CD4-positive, alpha-beta T cell treated with Interleukin-17A for 1 hour (primary cell): ENCODE measurements at places on chromosomes 2 and 18.

- DNase-seq, result no peak
Measured at GRCh38 chr2:180677200-180677599, 303.2 kb upstream of the UBE2E3 start.

GRCh38 chr2:7270011-7270431, 352.8 kb downstream of the RNF144A start:
- no peak for DNase-seq

GRCh38 chr2:209772290-209772685, 656 bp downstream of the UNC80 start:
- no peak for DNase-seq

DNA sequence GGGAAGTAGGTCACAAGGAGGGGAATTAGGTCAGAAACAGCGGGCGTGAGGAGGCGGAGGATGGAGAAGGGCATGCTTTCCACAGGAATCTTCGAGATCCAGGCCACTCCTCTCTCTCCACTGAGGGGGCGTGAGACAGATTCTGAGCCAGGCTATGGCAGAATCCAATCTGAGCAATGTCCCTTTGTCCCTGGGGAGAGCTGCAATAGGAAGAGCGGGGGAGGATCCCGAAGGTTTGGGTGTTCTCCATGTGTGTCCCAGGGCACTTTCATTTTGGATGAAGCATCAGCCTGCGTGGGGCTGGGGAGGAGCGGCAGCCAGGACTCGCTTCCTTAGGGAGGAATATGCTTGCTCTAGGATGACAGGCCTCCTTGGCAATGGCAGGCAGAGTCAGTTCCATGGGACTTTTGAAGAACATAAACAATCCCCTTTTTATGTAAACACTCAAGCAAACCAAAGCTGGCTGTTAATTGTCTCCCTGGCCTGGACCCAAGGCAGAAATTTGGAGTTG, 84.0 kb downstream of the LIPG start:
- no peak for DNase-seq

DNA sequence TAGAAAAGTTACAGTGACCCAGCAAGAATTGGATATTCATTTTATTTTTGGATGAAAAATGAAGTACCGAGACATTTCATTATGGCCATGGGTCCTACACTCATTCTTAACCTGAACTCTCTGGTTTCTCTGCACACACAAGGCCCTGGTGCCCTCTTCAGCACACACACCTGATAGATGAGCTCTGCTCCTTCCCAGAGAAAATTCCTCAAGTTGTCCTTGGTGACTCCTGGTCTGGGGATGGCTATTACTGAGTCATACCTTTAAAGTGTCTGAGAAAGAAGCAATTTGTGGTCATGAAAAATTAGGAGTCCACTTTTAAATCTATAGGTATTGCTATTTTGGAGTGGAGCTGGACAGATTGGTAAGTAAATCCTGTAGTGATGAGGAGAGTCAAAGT, 311.5 kb downstream of the CDH2 start:
- no peak for DNase-seq

GRCh38 chr2:180661686-180662030, 318.7 kb upstream of the UBE2E3 start:
- no peak for DNase-seq

- no peak for DNase-seq
Measured at GRCh38 chr2:191087311-191087710, 63.5 kb downstream of the STAT4 start.

- no peak for DNase-seq
Measured at GRCh38 chr2:77395011-77395410, 127.2 kb downstream of the LRRTM4 start.

GRCh38 chr2:158889135-158889853, 79.1 kb upstream of the TANC1 start:
- no peak for DNase-seq

DNA sequence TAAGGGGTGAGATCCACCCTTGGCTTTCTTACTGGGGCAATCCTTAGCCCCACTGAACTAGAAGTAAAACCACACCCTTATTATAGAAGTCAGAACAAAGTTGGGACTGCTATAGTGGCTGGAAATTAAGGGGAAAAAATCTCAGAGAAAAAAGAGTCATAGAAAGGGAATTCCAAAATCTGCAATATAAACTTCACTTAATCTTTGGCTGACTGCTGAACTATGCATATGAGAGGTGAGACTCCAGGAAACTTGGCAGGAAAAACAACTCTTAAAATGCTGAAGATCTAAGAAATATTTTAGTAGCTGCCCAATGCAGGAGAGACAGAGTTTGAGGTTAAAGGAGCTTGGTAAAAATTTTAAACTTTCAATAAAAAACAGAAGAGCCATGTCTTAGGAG, 201.8 kb upstream of the FN1 start:
- no peak for DNase-seq

- DNase-seq, result no peak
Measured at GRCh38 chr18:13442451-13442850, 223.9 kb downstream of the LDLRAD4 start.

GRCh38 chr18:74856928-74857327, 259.3 kb downstream of the ZNF407 start:
- no peak for DNase-seq

- DNase-seq, result no peak
Measured at GRCh38 chr2:223642506-223642905, 40.3 kb upstream of the SCG2 start.

DNA sequence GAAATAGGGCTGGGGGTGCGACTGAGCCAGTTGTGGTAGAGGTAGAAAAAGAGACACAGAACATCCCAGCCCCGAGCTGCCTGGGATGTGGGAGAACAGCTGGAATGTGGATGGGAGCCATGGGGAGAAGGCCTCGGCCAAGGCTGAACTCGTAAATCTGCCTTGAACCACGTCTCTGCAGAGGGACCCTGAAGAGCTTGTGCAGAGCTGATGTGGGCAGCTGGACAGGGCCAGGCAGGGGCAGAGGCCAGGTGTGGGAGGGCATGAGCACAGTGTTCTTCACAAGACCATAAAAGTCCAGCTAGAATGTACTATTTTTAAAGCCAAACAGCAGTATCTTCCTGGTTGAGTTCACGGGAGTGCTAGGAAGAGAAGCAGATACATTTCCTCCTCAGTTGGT, 5.7 kb downstream of the TCF23 start:
- no peak for DNase-seq

DNA sequence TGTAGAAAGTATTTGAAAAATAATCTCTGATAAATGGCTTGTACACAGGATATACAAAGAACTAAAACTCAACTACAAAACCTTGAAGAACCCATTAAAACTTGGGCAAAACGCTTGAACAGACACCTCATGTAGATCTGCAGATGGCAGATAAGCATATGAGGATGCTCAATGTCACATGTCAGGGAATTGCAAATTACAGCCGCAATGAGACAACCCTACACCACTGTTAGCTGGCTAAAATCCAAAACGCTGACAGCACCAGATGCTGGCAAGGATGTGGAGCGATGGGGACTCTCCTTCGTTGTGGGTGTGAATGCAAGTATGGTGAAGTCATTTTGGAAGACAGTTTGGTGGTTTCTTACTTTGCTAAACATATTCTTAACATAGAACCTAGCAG, 53.7 kb downstream of the SNTG2 start:
- no peak for DNase-seq

- DNase-seq, result no peak
Measured at GRCh38 chr2:160984426-160985077, 175.7 kb upstream of the TANK start.

DNA sequence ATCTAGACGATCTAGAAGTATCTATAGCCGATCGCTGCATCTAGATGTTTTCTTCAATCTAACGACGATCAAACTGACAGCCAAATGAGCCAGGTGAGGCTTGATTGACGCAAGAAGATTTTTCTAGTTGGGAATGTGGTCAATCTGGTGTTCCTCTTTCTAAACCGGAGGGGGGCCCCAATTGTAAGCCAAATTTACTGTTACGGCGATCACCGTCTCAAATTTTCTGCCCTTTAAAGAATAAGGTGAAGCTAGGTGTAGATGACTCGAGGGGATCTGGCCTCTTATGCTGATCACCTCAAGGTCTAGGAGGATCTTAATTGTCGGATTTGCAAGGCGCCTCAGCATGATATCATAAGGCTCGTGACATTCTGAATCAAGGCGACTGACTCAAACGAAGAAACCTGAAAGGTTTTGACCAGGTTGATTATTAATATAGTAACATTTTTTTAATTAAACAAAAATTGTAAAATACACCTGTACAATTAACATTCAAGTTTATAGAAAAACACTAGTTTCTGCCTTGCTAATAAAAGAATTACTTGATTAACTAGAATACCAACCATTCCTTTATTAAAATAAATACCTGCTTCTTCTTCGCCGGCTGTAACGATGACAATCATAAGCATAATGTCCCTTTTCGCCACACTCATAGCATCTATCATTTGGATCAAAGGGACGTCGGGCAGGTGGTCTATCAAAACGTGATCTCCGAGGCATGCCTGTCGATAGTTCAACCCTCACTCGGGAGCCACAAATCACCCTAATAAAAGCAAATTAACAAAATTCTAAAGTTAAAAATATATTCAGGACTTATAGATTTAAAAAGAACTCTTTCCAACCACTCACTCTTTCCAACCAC, 2.0 kb downstream of the SRSF7 start:
- peak; percentile 39 for DNase-seq

- DNase-seq, result no peak
Measured at GRCh38 chr2:168602846-168603401, 146.9 kb downstream of the CERS6 start.

DNA sequence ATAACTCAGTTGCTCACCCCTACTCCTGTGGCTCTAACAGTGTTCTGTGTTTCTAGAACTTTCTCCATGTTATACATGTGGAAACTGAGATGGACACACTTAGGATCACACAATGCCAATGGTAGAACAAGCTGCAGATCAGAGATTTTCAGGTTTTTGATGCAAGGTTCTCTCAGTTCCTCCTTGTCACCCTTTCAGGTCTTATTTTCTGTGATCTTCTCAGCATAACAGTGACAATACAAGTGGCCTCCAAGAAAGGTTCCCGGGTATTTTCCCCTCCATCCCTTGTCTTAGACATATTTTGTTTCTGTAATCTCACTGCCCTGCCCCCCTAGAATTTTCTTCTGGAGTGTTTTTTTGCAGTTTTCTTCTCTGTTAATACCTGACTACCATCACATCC, 6.2 kb upstream of the MGAT5 start:
- DNase-seq, result no peak

GRCh38 chr18:36530676-36531405, 233.3 kb downstream of the FHOD3 start:
- no peak for DNase-seq

GRCh38 chr2:222627764-222628163, 28.1 kb downstream of the FARSB start:
- DNase-seq, result no peak

DNA sequence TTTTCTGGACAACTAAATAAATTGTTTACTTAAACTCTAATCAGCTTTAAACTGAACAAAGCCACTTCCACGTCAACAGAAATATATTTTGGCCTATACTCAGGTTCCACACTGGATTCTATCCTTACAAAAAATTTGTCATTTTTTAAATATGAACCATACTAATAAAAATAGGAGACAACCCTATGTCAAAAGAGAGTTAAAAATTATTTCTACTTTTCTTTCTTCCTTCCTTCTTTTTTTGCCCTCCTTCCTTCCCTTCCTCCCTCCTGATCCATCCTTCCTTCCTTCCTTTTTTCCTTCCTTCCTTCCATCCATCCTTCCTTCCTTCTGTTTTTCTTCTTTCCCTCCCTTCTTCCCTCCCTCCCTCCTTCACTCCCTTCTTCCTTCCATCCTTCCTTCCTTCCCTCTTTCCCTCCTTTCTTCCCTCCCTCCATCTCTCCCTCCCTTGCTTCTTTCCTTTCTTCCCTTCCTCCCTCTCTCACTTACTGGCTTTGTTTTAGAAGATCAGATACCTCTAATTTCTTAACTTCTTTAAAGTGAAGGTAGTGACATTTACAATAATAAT, 1444.9 kb downstream of the DPP10 start:
- DNase-seq, result no peak
